ENCODE measurements at places on chromosomes 4 and X. TPM values are rescaled to one million over a fixed set of nuclear protein-coding genes. Genes with fewer than 3 reads are reported as not detected.

GRCh38 chrX:106897259-106897658 is 5.9 kb downstream of the RIPPLY1 start:
- DNase-seq = no peak

DNA sequence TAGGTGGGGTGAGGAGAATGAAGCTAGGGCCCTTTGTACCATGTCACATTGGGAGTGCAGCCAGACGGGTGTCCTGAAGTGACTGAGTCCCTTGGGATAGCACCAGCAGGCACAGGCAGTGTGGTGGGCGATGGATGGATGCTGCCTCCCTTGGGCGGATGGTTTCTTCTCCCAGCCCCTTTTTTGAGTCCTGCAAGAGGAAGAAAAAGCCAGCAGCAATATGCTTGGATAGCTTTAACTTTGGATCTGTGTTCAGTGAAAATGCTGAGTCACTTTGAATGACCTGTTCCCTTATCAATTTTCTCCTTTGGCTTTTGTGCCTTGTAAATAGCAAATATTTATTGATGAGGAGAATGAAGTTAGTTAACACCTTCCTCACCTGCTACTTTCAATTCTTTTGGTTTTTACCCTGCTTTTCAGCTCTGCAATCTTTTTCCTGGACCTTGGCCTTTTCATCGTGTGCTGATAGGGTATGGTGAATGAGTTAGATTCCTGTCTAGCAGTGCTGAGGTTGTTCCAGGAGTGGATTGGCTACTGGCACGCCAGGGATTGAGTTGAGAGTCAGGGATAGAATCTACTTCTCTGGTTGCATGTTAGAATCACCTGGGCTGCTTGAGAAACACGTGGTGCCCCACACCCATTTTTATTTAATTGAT is 10.2 kb downstream of the DCUN1D4 start:
- no peak for DNase-seq

- DNase-seq = no peak
Measured at GRCh38 chr4:76745240-76745639, 152.7 kb downstream of the SOWAHB start.

DNA sequence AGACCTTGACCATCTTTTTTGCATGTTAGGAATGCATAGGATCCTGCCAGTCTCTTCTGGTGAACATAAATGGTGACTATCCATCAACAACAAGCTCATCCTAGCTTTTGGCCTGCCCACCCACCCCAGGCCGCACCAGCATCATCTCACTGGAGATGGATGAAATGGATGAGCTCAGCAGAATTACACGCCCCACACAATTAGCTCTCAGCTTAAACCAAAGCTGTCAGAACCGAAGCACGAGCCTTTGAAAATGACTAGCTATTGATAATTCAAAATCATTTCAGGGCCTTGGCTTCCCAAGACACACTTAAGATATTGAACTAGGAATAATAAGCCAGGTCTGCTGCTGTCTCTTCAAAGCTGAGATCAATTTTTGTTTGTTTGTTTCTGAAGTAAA is 62.5 kb upstream of the MND1 start:
- DNase-seq = no peak

GLUD2 gene
- 1.1 TPM for total RNA-seq

GRCh38 chr4:184383497-184384055 is 90.8 kb downstream of the IRF2 start:
- peak; percentile 16 for DNase-seq

FUNDC1 gene
- 20.7 TPM for total RNA-seq

GRCh38 chrX:30910124-30910860 is 21.2 kb upstream of the TAB3 start:
- DNase-seq = no peak

UFSP2 gene
- total RNA-seq = 53.0 TPM

TDO2 gene
- total RNA-seq = 0.78 TPM

NDST4 gene
- 1.7 TPM for total RNA-seq

DNA sequence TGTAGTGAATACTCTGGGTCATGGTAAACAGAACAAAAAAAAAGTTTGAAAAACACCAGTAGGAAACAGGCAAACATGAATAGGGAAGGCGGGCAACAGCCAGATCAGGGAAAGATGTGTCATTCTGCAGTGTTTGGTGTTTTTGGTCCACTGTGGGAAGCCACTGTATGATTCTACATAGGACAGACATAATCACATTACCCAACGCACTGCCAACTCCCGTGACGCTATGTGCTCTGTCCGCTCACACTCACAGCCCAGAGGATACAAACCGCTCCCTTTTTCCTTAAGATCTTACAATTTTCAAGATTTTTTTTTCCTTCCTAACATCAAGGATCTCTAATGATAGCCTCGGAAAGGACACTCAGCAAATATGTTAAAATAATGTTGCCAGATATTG is 59.3 kb downstream of the HADH start:
- no peak for DNase-seq

DNA sequence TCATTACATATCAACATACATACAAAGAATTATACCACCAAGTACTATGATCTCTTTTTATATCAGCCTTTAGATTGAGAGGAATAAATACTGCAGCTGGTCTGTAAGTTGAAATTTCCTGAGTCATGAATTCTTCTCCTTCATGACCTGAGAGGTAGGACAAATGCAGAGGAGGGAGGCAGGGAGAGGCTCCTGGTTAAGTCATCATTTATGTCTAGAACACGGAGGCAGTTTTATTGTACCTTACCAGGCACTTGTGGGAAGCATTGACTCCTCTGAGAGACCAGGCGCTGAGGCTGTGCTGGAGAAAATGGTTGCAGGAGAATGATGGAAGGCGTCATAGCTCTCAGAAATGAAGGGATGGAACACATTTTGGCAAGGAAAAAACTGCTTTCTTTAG is 12.5 kb upstream of the CASK start:
- DNase-seq = no peak

DNA sequence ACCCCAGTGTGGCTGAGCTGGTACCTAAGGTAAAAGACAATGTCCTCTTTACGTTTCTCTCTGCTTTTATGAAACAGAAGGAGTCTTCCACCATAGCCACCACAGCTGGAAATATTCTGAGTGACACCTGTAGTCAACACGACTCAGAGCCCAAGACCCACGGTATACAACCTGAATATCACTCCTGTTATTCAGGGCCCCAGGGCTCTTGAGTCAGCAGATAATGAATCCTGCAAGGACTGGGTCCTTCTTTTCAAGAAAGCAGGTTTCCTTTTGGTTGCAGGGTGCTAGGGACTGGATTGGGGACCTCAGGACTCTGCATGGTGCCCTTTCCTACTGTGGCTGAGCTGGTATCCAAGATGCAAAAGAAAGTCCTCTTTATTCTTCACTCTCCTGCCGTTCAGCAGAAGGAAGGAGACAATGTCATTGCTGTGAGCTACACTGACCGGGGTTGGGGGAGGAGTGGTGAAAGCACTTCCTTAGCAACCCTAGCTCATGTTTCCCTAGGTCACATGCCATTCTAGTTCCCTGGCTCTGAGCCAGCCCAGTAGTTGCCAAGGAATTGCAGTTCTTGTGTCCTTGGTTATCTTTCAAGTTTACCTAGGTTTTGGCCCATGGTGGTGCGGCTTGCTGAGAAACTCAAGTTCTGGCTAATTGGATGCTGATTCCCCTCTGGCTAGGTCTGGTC is 23.7 kb upstream of the UNC5C start:
- DNase-seq = no peak

SHROOM4 gene
- total RNA-seq = 1.7 TPM

ETDA gene
- total RNA-seq = not detected

DNA sequence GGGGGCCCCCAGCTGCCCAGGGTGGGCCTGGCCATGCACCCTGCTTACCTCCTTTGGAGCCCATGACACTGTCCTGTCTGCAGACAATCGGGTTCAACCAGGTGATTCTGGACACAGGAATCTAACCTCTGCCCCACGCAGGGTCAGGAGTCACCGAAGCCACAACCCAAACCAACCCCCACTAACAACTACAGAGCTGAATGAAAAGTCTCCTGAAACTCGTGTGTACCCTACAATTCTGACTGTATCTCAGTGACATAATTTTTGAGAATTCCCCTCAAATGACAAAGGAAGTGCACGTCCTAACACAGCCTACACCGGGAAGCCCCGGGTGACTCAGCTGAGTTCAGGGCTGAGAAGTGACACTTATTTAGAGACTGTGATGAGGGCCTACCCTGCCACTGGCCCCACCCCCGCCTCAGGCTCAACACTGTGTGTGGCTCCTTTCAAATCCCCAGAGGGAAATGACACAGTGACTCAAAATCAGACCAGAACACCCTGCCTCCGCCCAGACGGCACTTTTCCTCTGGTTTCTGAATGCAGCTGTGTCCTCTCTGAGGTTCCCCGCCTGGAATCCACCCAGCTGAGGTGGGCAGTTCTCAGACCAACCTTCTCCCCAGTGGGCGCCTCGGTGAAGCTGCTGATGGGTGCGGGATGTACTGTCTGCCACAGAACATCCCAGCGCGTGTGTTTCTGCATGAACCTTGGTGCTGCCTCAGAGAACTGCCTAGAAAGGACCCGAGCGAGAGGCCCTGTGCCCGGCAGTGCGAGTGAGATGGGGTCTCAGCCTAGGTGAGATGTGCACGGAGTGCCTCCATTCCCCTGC is 9.9 kb downstream of the TNIP2 start:
- no peak for DNase-seq

DNA sequence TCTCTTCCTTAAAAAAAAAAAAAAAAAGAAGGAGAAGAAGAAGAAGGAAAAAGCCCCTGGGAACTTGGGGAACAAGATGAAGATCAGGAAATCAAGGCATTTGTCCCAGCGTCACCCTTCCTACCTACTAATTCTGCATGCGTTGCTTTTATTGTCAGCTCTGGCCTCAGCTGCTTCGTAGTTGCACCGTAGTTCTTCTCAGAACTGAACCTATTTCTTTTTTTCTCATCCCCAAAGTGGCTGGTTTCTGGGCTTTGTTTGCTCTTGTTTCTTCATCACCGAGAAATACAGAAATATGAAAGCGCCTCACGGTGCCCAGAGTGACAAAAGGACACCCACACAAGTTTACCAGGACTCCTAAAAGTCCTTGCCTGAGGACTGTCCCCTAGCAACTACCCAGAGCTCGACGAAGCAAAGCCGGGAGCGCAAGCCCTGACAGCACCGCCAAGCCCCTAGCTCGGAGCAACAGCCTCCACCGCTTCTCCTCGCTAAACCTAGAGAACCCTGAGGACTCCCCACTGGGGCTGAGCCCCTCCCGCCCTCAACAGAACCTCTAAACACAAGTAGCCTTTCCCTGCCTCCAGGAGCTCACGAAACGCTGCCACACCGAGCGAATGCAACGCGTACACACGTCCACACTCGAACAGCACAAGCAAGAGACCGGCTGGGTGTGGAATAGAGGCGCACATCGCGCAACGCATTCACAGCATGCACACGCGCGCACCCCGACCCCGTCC is 710 bp downstream of the PRKG2 start:
- peak; percentile 8 for DNase-seq

GRCh38 chr4:185730849-185731608 is 81.0 kb downstream of the SORBS2 start:
- DNase-seq = no peak

- DNase-seq = no peak
Measured at GRCh38 chr4:186024637-186025407, 44.1 kb upstream of the TLR3 start.

FGFBP2 gene
- total RNA-seq = not detected

- no peak for DNase-seq
Measured at GRCh38 chrX:41472231-41472815, 25.2 kb downstream of the NYX start.

TMEM47 gene
- 43.4 TPM for total RNA-seq

DNA sequence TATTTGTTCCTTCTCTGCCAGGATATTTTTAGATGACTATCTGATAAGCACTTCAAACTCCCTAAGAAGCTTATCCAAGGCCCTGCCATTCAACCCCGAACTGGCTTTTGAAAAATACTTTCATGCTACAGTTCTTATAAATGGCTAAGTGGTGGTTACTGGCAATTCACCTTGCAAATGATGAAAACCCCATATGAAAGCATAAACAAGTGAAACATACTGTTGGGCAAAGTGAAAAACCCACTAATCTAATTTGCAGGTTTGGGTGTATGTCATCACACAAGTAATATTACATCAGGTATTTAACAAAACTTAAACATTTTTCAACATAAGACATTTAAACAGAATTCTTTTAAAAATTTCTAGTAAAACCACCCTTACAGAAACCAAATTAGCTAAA is 31.1 kb downstream of the TAPT1 start:
- no peak for DNase-seq

All from occipital lobe (tissue), 3 donors.